ENCODE measurements at places on chromosomes 1 and 21.

- no peak for DNase-seq
These were observed 179.8 kb downstream of the PHTF1 start for GRCh38 chr1:113579256-113580018.

GRCh38 chr1:64046891-64047290 lies 156.5 kb upstream of the UBE2U start:
- DNase-seq, result no peak

- DNase-seq, result no peak
These were observed 22.8 kb downstream of the COA6 start for GRCh38 chr1:234396092-234396491.

DNA sequence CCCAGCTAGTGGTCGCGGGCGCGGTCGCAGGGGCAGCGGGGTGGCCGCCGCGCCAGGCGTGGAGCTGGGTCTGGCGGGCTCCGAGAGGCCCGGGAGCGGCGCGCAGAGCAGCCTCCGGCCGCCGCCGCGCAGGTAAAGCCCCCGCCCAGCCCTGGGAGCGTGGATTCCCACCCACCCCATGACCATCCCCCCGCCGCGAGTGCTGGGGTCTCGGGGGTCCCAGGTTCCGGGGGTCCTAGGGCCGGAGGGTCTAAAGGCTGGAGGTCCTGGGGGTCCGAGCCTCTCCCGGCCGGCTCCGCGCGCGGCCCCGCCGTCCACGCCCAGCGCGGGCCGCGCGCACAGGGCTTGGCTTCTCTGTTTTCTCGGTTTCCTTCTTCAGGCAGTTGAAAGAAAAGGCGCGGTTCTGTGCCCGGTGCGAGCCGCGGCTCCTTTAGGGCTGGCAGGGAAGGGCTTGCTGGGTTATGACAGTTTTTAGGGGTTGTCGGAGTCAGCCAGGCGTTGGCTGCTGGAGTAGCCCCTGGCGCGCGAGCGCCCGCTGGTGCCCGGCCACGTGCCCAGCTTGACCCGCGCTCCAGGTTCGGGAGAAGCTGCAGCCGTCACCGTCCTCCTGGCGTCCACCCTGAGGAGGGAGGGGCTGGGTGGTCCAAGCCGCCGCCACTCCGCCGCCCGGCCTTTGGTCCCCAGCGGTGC lies 359 bp downstream of the LRRC3 start:
- no peak for DNase-seq

DNA sequence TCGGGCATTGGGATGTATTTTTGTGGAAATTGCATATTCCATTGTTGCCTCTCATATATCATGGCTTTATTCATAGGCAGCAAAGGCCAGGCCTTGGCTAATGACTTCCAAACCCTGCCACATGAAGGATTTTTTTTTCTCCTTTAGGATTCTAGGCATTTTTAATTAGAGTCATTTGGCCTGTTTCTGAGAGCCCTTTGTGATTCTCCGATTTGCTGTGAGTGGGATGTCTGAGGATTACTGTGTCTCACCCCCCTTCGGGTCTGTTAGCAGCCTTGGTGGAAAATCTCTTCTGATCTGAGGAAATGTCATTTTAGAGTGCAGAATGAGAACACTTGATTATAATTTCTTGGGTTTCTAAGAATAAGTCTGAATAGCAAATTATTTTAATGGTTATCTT lies 253.5 kb downstream of the NTNG1 start:
- no peak for DNase-seq

GRCh38 chr1:96508233-96508632 lies 213.4 kb upstream of the PTBP2 start:
- DNase-seq, result no peak

DNA sequence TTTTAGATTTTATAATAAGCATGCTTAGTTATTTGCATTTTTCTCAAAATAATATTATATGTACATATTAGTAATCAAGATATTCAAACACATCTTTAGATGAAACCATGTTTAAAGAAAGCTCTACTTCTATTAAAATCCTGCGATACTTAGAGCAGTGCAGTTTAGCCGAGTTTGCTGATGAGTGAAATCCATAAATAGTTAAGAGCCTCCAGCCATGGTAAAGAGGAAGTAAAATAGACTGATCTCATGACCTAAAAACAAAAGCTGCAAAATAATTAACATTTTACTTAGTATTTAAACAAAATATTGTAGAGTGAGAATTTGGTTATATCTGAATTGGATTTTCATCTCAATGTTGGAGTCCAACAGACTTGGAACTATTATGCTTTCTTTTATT lies 147.4 kb upstream of the NRIP1 start:
- no peak for DNase-seq

All from GF-D8 (cell line).